BJ (cell line): ENCODE measurements at places on chromosomes 2 and 18. TPM values are rescaled to one million over a fixed set of nuclear protein-coding genes. Genes with fewer than 3 reads are reported as not detected.

Gene TUBA4B
- polyA plus RNA-seq, result not detected in 2 replicates

Gene COBLL1
- polyA plus RNA-seq, result 34.2 and 56.2 TPM in 2 replicates

Gene SP9
- polyA plus RNA-seq, result not detected in 2 replicates

Gene MSTN
- polyA plus RNA-seq, result 0.05 TPM in 1 of 2 replicates, not detected in the other

Gene C2orf76
- 7.0 and 25.0 TPM in 2 replicates for polyA plus RNA-seq

Gene RPRM
- not detected in 2 replicates for polyA plus RNA-seq

Gene LYG2
- polyA plus RNA-seq, result not detected in 2 replicates

Gene SH3BP4
- polyA plus RNA-seq, result 85.9 and 106 TPM in 2 replicates

Gene MTERF4
- 32.0 and 33.6 TPM in 2 replicates for polyA plus RNA-seq

Gene C18orf54
- 1.1 and 2.2 TPM in 2 replicates for polyA plus RNA-seq

Gene ATIC
- 83.0 and 92.0 TPM in 2 replicates for polyA plus RNA-seq

Gene FLACC1
- polyA plus RNA-seq, result 0.49 and 1.1 TPM in 2 replicates

Gene TWIST2
- 110 and 127 TPM in 2 replicates for polyA plus RNA-seq

Gene UGT1A8
- not detected in 2 replicates for polyA plus RNA-seq

Gene COLEC12
- 41.1 and 55.1 TPM in 2 replicates for polyA plus RNA-seq

Gene CD207
- polyA plus RNA-seq, result not detected in 2 replicates

Gene WDPCP
- polyA plus RNA-seq, result 4.2 and 4.4 TPM in 2 replicates

Gene ATL2
- polyA plus RNA-seq, result 9.3 and 12.5 TPM in 2 replicates

Gene SCN7A
- polyA plus RNA-seq, result not detected in 2 replicates

Gene ASB3
- polyA plus RNA-seq, result 10.9 and 22.5 TPM in 2 replicates

Gene GCG
- polyA plus RNA-seq, result not detected in 2 replicates
